SW480 (cell line): ENCODE measurements at places on chromosomes 1 and 21.

DNA sequence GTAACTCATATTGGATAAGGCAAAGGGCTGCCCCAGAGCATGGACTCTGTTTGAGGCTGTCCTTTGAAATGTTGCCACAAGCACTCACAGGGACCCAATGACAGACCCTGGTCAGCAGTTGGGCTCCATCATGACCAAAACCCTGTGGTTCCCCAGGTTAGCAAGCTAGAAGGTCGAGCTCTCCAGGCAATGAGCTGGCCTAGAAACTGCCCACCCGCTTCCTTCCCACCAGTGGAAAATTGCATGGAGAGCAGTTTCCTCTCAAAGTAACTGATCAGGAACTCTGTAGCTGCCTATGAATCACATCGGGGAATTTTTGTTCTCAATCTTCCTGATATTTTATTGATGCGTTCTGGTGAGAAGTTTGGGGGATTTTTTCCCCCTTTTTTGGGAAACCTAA is 52.8 kb downstream of the FHAD1 start:
- DNase-seq, result no peak

- no peak for DNase-seq
Observed at GRCh38 chr1:185377831-185378230, 60.8 kb upstream of the IVNS1ABP start.

- no peak for DNase-seq
Observed at GRCh38 chr1:196193896-196194559, 414.2 kb downstream of the KCNT2 start.

- peak; percentile 18 for DNase-seq
Observed at GRCh38 chr1:24155011-24155782, 12.3 kb upstream of the IL22RA1 start.

GRCh38 chr1:92820024-92820423 is 11.8 kb upstream of the RPL5 start:
- no peak for DNase-seq

GRCh38 chr1:111370871-111371270 is 56.7 kb downstream of the OVGP1 start:
- DNase-seq, result no peak

GRCh38 chr1:204390751-204391466 is 20.7 kb downstream of the PPP1R15B start:
- DNase-seq, result no peak

- DNase-seq, result peak; percentile 72
Observed at GRCh38 chr1:154342836-154343472, 17.6 kb downstream of the ATP8B2 start.

DNA sequence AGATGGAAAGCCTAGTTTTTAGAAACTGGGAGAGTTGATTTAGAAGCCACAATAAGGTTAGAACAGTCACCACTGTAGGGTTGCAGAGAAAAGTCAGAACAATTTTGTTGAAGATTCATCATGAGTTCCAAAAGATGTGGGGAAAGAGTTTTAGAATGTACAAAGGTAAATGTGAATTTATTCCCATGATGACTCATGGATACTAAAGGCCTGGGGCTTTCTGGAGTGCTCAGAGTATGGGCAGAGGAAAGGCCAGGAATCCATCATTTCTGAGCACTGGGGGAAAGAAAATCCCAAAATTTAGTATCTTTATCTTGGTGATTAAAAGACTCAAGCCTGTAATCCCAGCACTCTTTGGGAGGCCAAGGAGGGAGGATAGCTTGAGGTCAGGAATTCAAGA is 17.8 kb downstream of the YBX1 start:
- no peak for DNase-seq
